ENCODE measurements at places on chromosomes 3 and 15.

- no peak for DNase-seq
Measured at GRCh38 chr3:11029948-11030347, 37.4 kb downstream of the SLC6A1 start.

DNA sequence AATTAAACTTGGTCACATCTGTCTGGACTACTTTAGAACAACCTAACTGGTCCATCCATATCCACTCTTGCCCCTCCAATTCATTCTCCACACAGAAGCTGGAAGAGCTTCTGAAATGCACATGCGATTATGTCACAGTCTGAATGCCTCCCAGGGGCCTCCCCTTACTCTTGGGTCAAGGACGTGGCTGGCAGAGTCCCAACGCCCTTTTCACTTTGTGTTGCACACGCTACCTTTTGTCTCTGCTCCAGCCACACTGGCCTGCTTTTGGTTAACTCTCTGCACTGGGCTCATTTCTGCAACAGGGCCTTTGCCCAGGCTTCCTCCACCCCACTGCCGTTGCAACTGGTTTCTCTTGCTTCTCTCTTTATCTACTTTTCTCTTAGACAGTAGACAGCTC lies 245.2 kb downstream of the IL20RB start:
- no peak for DNase-seq

DNA sequence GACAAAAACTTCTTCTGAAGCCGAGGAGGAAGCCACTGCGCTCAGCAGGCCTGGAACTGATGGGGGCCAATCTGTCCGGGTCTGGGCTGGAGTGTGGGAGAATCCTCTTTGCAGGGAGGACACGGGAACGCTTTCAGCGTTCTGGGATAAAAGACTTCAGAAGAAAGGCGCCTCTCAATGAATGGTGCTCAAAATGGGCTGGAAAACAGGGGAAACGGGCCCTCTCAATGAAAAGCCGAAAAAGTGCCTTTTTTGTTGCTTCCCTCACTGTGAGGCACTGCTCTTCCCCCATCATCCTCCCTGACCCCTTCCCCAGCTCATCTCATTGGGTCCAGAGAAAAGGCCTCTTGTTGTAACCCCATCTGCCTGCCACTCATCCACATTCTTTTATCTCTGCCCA lies 119.5 kb upstream of the LRIG1 start:
- DNase-seq: no peak

DNA sequence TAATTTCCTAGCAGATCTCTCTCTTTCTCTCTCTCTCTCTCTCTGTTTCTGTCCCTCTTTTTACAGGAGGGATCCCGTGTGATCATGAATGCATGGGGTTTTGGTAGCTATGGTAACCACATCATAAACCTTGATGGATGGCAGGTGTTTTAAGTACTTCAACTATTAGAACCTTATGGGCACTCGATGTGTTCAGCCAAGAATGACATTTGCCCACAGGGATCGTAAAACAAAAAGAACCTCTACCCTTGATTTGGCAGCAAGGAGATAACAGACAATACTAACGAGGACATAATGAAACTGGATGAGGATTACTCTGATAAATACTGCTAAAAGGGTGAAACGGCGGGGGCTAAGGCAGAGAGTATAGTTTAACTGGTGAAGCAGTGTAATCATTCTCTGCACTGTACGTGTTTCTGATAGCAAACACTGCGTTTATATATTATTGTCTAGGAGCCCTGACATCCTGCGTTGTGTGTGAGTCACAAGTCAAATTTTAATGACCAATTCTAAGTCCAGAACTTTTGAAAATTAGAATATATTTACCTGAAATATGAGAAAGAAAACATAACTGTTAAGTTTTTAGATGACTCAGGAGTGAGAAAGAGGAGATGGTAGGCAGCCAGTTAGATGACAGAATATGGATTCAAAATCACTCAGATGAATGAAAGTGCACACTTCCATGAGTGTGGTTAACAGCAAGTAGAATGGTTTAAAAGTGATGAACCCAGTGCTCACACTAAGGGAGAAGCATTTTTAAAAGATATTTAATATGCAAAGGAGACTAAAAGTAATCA lies 80.3 kb downstream of the OTOL1 start:
- DNase-seq: no peak

DNA sequence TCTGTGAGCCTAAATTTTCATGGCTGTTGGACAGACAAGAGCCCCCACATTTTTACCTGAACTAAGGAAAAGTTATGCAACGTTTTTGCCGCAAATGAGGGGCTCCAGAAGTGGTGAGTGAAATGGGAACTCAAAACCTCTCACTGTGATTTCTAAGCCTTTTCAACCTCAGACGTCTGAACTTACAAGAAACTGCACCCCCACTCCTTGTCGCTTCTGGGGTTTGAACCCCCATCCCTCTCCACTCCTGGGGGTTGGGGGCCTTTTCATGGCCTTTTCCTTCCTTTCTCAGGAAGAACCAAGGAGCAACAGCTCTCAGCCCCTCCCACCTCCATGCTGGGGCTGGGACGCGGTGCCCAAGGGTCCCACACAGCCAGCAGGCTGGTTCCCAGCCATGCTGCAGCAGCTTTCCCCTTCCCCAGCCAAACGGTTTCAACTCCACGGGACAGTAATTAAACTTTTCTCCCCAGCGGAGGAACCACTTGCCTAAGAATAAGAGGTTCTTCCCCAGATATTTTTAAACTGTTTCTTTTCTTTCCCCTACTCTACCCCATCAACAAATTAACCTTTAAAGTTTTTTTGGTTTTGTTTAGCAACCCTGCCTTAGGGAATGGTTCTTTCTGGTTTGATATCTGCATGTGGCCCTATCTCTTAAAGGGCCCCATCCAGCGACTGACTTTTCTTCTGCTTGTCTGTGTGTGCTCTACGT lies 387.6 kb upstream of the CBLB start:
- DNase-seq: no peak

- DNase-seq: no peak
Measured at GRCh38 chr3:57706462-57706861, 13.6 kb upstream of the DENND6A start.

GRCh38 chr3:6860149-6860953 lies 564 bp upstream of the GRM7 start:
- no peak for DNase-seq

GRCh38 chr3:195259154-195259474 lies 11.8 kb downstream of the XXYLT1 start:
- no peak for DNase-seq

DNA sequence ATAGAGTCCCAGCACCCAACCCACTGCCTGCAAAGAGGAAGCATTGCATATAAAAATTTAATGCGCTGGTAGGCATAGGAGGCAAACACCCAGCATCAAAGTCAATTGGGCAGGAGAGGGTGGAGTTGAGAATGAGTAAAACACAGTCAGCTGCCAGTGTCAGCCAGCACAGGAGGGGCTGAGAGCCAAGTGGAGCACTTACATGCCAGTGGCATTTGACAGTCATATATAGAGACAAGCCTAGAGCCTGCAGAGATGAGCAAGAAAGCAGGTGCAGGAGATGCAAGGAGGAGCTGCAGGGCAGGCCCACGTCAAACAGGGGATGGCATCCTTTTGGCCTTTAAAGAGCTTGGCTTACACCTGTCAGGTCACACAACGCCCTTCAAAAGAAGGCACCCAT lies 27.6 kb upstream of the ZFAND6 start:
- DNase-seq: no peak

DNA sequence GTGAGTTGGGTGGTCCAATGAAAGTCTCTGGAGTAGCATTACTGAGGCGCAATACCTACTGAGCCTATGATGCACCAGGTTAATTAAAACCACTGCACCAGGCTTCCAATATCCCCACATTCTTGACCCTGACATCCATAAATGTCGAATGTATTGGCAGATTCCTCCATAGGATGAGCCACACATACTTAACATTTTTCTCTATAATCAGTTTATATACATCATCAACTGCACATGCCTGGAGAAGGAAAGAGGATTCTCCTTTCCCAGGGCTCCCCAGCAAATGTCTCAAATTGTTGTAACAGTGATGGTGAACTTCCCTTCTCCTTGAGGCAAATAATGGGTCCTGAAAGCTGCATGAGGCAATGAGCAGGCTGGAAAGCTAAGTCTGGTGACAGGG lies 82.3 kb upstream of the LPP start:
- no peak for DNase-seq

DNA sequence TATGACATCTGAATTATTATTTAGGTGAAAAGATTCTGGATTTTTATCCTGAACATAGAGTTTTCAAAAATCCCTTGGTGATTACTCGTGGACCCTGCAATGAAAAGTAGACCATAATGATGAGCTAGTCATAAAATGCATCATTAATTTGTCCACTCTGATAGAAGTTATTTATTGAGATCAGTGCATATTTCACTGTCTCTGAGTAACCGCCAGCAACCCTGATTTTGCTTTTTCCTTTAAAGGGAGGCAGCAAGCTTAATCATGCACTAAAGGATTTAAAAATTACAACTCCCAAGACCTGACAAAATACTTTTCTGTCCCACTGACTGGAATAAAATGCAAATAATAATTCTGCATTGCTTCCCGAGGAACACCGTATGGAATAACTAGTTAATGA lies 259.6 kb upstream of the DPPA4 start:
- no peak for DNase-seq

- no peak for DNase-seq
Measured at GRCh38 chr3:76664816-76665215, 375.1 kb upstream of the ROBO2 start.

DNA sequence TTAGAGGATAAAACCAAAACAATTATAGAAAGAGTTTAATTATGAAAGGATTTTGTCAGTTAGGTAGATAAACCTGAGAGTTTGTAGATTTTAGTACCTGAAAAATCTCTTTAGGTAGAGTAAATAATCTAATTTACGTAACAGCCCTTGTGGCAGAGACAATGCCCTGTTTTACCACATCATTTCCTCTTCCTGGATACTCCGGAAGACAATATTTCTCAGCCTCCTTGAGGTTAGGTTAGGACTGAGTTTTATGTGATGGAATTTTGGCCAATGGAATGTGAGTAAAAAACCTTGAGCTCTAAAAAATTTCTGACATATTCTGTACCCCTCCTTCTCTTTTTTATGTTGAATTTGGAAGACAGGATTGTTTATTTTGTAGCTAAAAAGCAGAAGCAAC lies 50.7 kb upstream of the TPRG1 start:
- DNase-seq: no peak

DNA sequence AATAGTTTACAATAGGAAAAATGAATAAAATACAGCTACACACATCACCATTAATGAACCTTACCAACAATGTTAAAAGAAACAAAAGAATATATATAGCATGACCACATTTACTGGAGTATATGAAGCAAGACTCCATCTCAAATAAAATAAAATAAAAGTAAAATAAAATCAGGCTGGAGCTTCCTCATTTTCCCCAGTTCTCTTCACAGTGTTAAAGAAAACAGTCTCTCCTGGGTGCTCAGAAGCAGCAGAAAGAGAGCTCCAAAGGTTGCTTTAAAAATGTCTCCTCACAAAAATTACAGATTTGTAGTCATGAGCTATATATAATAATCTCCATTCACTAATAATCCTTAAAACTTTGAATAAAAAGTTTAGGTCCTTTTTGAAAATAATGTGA lies 48.8 kb downstream of the PIK3CB start:
- DNase-seq: no peak

DNA sequence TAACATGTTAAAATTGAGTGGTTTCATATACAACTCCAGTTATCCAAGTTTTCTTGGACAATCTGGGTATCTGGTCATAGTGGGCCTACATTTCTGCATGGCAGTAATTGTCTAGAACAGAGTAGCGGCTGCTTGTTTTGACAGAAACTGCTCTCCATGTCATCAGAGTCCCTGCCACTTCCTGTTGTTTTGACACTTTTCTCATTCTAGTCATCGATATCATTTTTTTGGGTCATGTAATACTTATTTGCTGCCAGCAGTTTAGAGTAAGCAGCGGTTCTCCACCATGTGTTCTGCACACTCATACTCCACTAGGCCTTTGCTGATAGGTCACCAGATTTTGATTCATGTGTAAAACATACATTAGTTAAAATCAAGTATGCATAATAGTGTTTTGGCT lies 81.5 kb downstream of the SLC25A26 start:
- DNase-seq: no peak

DNA sequence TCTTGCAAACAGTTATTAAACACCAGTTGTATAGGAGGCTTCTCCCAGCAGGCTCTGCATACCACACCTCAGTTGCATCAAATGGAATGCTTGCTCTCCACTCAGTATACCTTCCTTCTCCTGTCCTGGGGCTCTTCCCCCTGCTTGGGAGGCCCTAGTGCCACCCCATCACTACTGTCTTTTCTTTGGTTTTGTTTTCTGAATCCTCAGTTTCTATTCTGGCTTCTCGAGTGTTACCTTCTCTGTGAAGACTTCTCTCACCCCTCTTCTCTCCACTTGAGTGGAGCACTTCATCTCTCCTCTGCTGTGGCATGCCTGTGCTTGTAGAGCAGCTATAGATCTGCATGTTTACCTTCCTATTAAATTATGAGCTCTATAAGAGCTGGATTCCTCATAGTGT lies 75.7 kb upstream of the TPRG1 start:
- DNase-seq: no peak

DNA sequence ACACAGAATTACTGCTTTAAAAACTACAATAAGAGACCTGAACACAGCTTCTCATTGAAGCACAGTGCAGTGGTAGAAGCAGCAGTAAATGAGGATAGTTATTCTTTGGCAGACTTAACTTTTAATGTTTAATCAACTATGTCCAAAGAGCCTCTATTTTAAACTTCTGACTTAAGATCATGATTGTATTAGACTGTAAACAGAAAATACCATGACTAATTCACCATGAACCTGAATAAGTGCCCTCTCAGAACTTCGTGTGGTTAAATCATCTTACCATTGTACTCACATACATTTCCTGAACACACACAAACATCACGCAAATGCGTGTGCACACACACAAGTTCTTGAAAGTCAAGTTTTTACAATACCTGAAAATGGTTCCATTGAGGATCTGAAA lies 13.9 kb downstream of the CEP152 start:
- no peak for DNase-seq

GRCh38 chr15:95365511-95366107 lies 964.9 kb upstream of the NR2F2 start:
- no peak for DNase-seq

DNA sequence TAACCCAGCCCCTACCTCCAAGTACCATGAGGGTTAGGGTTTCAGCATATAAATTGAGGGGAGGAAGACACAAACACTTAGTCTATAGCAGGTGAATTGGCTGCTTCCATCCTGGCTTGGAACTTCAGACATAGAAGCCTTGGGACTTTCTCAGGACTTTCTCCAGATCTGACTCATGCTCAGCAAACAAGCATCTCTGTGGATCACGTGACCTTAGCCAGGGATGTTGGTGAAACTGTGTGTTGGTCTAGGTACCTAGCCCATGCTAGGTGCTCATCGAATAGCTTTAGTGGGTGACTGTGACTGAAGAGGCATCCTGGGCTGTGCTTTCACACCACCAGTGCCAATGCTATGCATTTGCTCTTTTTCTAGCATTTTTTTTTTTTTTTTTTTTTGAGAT lies 58.9 kb downstream of the CD47 start:
- no peak for DNase-seq

GRCh38 chr3:76024640-76025039 lies 239.3 kb upstream of the ZNF717 start:
- no peak for DNase-seq

- DNase-seq: no peak
Measured at GRCh38 chr3:111547631-111548030, 5.6 kb downstream of the CD96 start.

- no peak for DNase-seq
Measured at GRCh38 chr3:149011676-149012075, 20.3 kb downstream of the GYG1 start.

Measured in activated CD4-positive, alpha-beta T cell treated with anti-CD3 and anti-CD28 coated beads for 1 hour (primary cell).